ENCODE measurements at places on chromosomes 5 and 9. TPM values are rescaled to one million over a fixed set of nuclear protein-coding genes. Genes with fewer than 3 reads are reported as not detected.

ZDHHC12 gene
- total RNA-seq, result 22.4 TPM

- DNase-seq, result peak; percentile 8
Measured at GRCh38 chr9:87950765-87951488, 23.4 kb downstream of the CDK20 start.

DNA sequence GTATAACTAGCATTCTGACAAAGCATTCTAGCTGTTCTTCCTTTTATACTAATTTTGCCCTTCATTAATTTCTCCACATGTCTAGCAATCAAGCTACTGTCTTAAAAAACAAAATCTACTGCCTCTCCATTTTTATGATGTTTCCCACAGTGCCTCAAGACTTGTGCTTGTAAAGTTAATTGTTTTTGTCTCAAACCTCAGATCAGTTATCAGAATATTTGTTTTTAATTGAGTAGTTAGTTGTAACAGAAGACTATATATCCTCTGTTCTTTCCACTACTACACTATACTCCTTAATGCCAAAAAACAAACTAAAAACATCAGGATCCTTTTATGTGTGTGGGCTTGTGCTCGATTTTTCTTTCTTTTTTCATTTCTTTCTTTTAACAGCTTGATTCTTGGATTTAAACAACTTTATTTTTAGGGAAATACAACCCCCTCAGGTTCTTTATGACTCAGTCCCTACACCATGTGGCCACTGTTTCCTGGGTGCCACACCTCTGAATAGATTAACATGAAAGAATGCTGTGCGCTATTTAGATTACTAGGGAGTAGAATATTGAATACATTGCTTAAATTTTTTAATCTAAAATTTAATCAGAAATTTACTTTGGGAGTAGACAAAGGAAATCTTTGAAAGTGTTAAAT is 1.2 kb downstream of the ASPN start:
- no peak for DNase-seq

- DNase-seq, result no peak
Measured at GRCh38 chr9:124879226-124879625, 17.3 kb downstream of the ARPC5L start.

DNA sequence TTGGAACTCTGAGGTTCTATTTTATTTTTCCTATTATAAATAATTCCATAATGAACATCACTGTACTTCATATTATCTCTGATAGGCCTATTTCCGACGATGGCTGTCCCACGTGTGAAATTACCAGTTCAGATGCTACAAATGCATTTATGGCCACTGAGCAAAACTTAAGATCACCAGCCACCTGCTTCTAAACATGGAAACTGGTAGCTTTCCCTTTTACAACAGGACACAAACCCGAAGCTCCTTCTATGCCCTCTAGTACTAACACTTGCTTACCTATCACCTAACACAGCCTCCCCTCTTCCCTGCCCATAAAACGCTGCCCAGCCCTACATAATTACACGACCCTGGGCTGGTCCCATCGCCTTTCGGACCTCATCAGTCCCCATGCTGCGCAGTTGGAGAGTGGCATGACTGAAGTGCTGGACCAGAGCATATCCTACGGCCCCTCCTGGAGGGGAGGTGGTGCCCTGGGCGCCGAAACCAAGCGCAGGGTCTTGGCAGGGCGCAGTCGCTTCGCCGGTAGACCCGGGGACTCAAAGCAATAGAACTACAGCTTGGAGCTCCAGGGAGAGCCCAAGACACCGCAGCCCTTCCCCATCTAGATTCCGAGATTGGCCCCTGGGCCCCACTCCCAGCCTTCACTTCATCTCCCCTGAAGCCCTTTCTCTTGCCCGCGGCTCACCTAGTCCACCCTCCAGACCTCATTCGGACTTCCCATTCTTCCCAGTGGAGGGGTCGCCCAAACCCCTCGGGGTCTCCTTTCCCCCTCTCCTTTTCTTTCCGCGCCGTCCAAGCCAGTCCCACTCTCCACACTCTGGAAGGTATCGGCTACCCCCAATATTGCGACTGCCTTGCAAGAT is 1.0 kb upstream of the SAP30L start:
- no peak for DNase-seq

GRCh38 chr5:133610489-133611356 is 1.6 kb downstream of the FSTL4 start:
- peak; percentile 60 for DNase-seq

CER1 gene
- total RNA-seq, result not detected

NSUN2 gene
- total RNA-seq, result 118 TPM
